ENCODE measurements at places on chromosomes 11 and 22. TPM values are rescaled to one million over a fixed set of nuclear protein-coding genes. Genes with fewer than 3 reads are reported as not detected.

ABCC8 gene
- 1.4 TPM for total RNA-seq

OR51B4 gene
- not detected for total RNA-seq

TRMT2A gene
- 28.3 TPM for total RNA-seq

LSP1 gene
- 1.2 TPM for total RNA-seq

DCHS1 gene
- total RNA-seq = 0.12 TPM

OR10G8 gene
- total RNA-seq = not detected

ESAM gene
- total RNA-seq = 12.4 TPM

SELENOH gene
- 142 TPM for total RNA-seq

TEX12 gene
- not detected for total RNA-seq

ZMAT5 gene
- 15.8 TPM for total RNA-seq

SAMM50 gene
- 48.7 TPM for total RNA-seq

All from A549 treated with CpdA at 1 μM for 4 hours (cell line).